ENCODE measurements at places on chromosomes 5 and 9.

GRCh38 chr5:56409331-56410190 lies 176.4 kb upstream of the ANKRD55 start:
- no peak for DNase-seq

DNA sequence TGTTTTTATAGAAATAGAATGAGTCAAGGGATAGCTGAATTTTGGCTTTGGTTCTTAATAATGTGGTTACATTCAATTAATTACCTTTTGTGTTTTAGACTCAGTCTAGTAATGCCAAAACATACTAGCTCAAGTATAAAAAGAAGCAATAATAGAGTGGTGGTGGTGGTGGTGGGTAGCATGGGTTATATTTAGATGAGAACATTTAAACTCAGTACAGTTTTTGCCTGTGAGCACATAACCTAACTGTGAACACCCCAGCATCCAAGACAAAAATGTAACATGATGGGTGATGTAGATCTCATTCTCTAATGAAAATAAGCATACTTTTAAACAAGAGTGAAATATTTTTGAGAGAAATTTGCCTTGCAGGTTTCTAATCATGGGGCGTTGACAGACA lies 14.2 kb downstream of the CPEB4 start:
- no peak for DNase-seq

DNA sequence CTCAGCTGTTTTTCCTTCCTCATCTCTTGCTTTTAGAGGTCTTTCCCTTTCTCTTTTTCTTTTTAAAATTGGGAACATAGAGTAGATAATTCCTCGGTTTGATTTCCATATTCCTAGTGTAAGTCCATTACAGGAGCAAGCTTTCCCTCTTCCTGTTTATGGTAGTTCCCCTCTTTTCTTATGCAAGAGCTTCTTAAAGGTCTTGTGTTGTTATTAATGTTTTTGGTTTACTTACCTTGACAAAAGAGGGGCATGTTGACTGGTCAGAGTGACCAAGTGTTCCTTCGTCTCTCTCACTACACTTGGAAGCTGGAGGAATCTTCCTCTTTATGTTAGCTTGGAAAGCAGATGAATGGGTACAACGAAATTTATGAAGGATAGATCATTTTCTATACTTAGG lies 8.3 kb downstream of the ATG10 start:
- DNase-seq: no peak

GRCh38 chr5:43416803-43417394 lies 4.7 kb upstream of the CCL28 start:
- no peak for DNase-seq

DNA sequence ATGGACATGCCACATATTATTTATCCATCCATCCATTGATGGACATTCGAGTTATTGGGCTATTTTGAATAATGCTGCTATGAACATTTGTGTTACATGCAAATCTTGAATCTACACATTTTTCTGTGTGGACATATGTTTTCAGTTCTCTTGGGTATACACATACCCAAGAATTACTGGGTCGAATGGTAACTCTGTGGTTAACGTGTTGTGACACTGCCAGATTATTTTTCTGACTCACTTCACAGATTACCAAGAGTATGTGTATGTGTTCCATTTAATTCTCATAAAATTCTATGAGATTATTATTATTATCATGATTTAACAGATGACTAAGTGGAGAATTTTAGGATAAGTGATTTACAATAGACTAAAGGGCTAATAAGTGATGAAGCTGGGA lies 26.7 kb downstream of the CYFIP2 start:
- DNase-seq: no peak

- no peak for DNase-seq
These were observed 3.9 kb downstream of the EXOC3 start for GRCh38 chr5:446883-447263.

DNA sequence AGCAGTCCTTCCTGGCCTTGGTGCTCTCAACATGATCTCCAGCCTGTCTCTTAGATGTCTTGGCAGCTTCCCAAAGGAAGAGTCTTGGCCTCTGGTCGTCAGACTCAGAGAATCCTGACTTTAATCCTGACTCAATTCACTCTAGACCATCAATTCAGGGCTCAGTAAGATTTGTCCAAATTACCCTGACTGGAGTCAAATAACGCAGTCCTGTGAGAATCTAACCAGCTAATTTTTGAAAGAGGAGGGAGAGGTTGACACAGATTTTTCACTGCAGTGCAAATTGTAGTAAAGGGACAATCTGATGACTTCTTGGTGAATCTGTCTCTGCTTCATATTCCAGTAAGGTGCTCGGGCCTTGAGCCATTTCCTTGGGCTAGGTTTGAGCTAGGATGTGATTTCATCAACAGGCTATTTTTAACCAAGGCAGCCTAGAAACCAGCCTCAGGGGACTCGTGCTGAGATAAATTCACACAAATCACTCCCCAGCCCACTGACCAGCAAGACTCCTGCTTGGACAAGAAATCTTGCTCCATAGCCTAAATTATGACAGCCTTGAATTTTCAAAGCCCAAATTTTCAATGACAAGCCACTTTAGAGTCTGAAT lies 257.4 kb downstream of the ENC1 start:
- no peak for DNase-seq

GRCh38 chr9:110640736-110641135 lies 27.9 kb upstream of the MUSK start:
- DNase-seq: no peak

- no peak for DNase-seq
These were observed 41.3 kb downstream of the TMEM174 start for GRCh38 chr5:73214306-73214705.

- no peak for DNase-seq
These were observed 98.4 kb downstream of the FBXL7 start for GRCh38 chr5:15598294-15598902.

DNA sequence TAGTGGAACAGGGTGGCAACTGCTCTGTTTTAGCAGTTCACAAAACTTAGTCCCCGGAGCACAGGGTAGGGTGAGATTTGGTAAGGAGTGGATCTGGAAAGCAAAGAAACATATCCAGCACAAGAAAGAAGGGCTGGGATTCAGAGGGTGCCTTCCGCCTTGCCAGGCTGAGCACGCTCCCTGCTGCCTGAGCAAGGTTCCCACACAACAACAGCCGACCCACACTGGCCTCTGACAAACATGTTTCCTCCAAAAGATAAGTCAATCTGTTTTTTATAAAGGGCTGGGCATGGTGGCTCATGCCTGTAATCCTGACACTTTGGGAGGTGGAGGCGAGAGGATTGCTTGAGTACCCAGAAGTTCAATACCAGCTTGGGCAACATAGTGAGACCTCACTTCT lies 45.8 kb downstream of the RAB3C start:
- DNase-seq: no peak

DNA sequence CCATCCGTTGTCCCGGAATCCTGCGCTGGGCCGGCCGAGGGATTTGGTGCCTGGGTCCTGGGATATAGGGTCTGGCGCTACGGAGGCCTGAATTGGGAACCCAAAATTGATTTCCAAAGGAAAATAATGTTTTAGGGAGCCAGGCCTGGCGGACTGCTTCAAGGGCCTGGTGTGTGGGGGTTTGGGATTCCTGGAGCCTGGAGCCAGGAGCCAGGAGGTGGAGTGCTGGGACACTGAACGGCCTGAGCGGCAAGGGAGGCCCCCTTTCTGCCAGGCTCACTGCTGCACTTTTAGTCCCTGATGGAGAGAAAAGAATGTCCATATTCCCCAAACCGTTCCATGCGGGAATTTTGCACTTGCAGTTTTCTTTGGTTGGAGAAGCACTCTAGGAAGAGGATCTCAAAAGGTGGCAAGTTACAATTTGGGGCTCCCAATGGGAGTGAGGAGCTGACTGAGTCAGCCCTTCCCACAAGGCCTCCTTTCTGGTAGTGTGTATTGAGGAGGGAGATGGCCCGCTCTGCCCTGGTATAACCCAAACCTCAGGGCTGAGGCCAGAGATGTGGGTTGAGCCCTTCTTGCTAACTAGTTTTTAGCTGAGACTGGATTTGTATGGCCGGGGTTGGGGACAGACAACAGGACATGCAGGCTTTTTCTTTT lies 2.2 kb downstream of the LMX1B start:
- no peak for DNase-seq
